ENCODE measurements at places on chromosomes 4 and X.

DNA sequence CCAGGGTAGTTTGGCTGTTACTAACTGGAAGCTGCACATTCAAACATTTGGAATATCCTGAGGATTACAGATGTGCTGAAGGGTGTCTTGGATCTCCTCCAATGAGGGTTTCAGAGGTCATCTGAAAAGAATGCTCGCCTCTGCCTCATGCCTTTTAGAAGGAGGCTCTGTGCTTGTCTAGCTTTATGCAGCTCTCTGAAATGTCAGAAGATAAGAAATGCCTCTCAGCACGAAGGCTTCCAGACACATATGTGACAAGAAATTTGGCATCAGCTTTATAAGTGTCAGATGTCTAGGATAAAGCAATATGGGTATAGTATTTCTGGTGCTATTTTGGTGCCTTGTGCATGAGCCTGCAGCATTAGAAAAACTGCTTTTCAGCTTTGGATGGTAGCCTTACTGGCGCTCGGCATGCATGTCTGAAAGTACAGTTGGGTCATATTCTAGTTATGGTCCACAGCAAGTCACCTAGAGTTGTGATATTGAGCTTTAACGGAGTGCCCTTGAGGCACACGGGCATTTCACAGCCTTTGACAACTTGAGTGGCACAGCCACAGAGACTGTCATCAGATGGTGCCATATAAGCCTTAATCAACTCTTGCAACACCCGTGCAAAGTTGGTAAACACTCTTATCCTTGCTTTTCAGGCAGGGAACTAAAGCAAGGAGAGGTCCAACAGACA is 70.8 kb upstream of the PGRMC2 start:
- DNase-seq = no peak

- DNase-seq = no peak
These were observed 119.0 kb downstream of the MANBA start for GRCh38 chr4:102641793-102642192.

DNA sequence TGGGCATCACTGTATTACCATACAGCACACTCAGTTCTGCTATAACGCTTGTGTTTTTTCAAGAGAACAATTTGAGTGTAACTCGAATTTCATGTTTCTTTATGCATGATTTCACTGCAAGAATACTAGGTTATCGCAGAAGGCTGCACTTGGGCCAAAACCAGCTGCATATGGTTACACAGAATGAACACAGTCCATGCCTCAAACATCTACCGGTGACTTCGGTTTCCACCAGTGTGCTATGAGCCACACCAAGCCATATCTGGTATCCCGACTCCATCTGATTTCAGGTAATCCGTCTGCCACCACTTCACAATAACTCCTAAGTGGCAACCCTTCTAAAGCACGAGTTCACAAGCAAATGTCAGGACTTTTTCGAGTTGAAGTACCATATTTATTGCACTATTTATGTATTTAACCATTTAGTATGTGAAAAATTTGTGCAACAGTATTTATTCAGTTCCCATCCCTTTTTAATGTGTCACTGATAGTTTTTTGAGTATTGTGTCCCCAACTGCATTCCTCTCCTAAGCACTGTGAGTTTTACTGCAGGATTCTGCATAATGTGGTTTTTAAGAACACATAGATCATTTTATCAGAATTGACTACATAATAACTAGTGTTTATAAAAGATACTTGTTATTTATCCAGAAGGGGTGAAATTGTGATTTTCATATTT is 111.8 kb downstream of the APBB2 start:
- DNase-seq = no peak

GRCh38 chr4:13218326-13218958 is 265.7 kb downstream of the RAB28 start:
- no peak for DNase-seq

DNA sequence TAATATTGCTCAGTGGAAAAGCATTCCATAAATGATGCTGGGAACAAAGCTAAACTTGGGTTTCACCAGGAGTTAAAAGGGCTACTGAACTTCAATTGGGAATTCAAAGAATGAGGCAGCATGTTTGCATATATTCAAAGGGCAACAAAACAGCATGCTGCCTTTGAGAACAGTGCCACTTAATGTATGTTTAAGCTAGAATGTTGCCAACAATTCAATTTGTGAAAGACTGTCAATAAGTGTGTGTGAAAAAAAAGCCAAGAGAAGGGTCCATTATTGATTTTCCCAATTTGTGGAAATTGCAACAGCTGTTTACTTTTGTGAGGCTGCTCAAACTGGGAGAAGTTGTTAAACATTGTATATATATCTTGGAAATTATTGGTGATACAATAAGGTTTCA is 701.9 kb upstream of the ACTRT1 start:
- no peak for DNase-seq

- no peak for DNase-seq
These were observed 112.3 kb downstream of the ASB9 start for GRCh38 chrX:15157624-15158023.
